CD4-positive, alpha-beta T cell (primary cell): ENCODE measurements at places on chromosomes 7 and 10.

DNA sequence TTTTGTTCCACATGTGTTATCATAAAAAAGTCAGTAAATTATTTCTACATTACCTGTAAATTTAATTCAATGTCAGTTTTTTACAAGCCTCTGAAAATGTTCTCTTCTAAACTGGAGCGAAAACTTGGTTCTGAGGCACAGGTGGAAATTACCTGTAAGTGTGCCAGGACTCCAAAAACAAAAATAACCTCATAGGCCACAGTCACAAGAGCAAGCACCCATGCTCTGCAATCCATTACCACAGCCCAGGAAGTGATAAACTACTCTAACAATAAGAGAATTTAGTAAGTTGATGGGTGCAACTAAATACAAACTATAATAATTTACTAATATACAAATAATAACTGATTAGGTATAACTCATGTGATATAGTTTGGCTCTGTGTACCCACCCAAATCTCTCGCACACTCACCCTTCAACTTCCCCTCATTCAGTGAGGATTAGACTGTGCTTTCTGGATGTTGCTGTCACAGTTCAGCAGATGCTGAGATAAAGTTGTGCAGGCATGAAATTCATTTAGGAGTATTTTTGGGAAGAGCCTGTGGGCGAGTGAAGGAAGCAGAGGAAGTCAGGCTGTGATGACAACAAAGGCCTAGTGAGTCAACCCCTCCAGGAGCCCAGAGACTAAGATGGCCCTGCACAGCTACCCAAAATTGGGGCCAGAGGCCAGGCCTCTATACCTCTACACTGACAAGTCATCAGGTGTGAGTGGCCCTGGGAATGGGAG is 16.3 kb upstream of the GIMAP6 start:
- H3K4me1 ChIP-seq = peaks cover 23% of the 10 kb centered on the region
- no peaks in the 10 kb centered on the region for H3K36me3 ChIP-seq
- no peak overlapping the region for H3K4me3 ChIP-seq
- peak overlapping the region; percentile 27 for H3K27ac ChIP-seq

DNA sequence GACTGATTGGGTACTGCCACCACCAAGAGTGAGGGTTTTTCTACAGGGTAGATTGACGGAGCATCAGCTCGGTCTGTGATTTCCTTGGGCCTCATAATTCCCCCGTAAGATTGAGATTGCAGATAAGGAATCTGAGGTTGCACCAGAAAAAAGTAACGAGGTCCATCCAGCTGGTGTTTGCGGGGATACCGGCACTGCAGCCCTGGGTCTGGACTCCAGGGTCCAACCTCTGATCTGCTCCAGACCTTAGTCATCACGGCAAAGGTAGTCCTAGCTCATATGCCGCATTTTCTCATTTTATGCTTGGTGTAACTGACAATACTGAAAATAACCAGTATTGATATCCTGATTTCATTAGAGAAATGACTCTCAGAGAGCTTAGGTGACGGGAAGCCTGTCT is 3.9 kb downstream of the CARD11 start:
- peaks cover 73% of the 10 kb centered on the region for H3K4me1 ChIP-seq
- H3K36me3 ChIP-seq = peaks cover 18% of the 10 kb centered on the region
- no peaks in the 10 kb centered on the region for H3K27me3 ChIP-seq
- H3K4me3 ChIP-seq = no peak overlapping the region
- DNase-seq = no peak
- H3K27ac ChIP-seq = no peak overlapping the region

DNA sequence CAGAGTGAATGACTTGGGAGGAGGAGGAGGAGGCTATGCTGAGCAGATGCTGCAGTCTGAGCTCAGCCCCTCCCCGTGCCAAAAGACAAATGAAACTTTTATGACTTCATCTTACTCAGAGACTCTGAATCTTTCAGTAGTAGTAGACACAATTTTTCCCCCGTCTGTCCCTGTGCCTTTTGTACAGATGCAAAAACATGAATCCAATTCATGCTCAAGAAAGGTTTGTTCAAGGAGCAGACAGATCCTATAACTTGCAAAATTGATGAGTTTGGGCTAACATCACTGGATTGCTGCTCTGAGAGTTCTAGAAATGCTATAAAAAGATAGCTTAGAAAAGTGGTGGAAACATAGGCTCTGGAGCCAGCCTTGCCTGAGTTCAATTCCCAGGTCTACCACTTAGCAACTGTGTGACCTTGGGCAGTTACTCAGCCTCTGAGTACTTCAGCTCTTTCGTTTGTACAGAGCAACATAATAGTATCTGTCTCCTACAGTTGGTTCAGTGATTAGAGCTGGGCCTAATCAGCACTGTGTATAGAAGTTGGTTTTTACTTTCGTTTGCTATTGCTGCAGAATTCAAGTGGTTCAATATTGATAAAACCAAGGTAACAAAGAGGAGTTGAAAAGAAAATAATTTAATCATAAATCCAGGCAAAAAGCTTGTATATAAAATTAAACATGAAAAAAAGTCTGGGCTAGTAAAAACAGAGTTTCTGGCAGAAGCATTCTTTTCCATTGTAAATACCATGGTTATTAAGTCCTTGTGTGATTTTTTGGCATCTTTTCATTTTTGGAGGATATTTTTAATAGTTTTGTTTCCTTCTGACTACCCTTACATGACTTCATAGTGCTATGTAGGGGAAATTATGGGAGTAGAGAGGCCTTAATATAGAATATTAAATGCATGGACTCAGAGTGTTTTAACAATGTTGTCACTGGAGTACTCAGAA is 174.2 kb upstream of the ZNF32 start:
- no peaks in the 10 kb centered on the region for H3K27me3 ChIP-seq
- no peaks in the 10 kb centered on the region for H3K36me3 ChIP-seq
- peaks cover 18% of the 10 kb centered on the region for H3K4me1 ChIP-seq
- no peak for DNase-seq
- no peak overlapping the region for H3K4me3 ChIP-seq

DNA sequence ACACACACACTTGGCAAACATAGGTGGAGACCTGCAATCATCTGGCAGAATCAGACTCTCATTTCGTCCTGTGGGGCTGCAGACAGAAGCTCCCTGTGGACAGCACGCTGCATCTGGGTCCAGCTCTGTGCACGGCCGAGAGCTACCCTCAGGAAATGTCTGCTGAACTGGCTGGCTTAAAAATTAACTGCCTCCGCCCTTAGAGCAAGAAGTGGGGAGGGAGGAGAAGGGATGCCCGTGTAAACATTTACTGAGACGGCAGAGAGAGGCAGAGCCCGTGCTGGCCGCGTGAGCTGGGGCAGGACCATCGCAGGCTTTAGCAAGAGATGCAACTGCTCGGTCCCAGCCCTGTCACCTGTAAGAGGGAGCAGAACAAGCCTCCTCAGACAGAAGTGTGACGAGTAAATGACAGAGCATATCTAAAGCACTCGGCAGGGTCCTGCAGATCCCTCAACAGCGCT is 81.8 kb downstream of the TNS3 start:
- no peaks in the 10 kb centered on the region for H3K27me3 ChIP-seq
- no peaks in the 10 kb centered on the region for H3K36me3 ChIP-seq
- no peak overlapping the region for H3K4me3 ChIP-seq
- H3K4me1 ChIP-seq = peaks cover 2% of the 10 kb centered on the region
- DNase-seq = no peak

GRCh38 chr7:151992375-151992774 is 33.1 kb upstream of the GALNT11 start:
- no peaks in the 10 kb centered on the region for H3K27me3 ChIP-seq
- H3K36me3 ChIP-seq = no peaks in the 10 kb centered on the region
- no peak overlapping the region for H3K27ac ChIP-seq

DNA sequence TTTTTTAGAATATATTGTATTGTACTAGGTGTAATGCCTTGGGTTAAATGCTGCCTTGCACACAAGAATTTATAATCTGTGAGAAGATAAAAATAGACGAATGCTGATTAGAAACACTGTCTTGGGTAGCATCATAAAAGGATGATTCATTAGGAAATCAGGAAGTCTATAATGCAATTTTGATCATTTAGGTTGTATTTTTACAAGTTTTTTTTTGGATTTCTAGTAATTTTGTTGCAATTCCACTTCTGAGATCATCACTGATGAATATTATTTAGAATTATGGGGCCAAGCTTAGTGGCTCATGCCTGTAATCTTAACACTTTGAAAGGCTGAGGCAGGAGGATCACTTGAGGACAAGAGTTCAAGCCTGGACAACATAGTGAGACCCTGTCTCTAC is 29.6 kb downstream of the WBP1L start:
- no peak overlapping the region for H3K4me3 ChIP-seq
- H3K4me1 ChIP-seq = peaks cover 34% of the 10 kb centered on the region
- H3K27ac ChIP-seq = no peak overlapping the region
- peaks cover 11% of the 10 kb centered on the region for H3K36me3 ChIP-seq
- no peaks in the 10 kb centered on the region for H3K27me3 ChIP-seq

- no peaks in the 10 kb centered on the region for H3K27me3 ChIP-seq
- H3K27ac ChIP-seq = no peak overlapping the region
- no peaks in the 10 kb centered on the region for H3K4me1 ChIP-seq
- no peak for DNase-seq
- no peaks in the 10 kb centered on the region for H3K36me3 ChIP-seq
These were observed 79.3 kb downstream of the CSTF2T start for GRCh38 chr10:51620131-51620530.

DNA sequence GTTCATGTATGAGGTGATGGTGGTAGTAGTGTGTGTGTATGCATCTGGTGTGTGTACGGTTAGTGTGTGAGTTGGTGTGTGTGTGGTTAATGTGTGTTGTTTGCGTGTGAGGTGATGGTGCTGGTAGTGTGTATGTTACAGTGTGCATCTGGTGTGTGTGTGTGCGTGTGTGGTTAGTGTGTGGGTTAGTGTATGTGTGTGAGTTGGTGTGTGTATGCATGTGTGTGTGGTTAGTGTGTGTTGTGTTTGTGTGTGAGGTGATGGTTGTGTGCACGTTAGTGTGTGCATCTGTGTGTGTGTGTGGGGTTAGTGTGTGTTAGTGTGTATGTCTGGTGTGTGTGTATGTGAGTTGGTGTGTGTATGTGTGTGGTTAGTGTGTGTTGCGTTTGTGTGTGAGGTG is 153.0 kb downstream of the ACTR3B start:
- no peak overlapping the region for H3K27ac ChIP-seq
- H3K27me3 ChIP-seq = no peaks in the 10 kb centered on the region
- no peak overlapping the region for H3K4me3 ChIP-seq
- H3K4me1 ChIP-seq = no peaks in the 10 kb centered on the region

DNA sequence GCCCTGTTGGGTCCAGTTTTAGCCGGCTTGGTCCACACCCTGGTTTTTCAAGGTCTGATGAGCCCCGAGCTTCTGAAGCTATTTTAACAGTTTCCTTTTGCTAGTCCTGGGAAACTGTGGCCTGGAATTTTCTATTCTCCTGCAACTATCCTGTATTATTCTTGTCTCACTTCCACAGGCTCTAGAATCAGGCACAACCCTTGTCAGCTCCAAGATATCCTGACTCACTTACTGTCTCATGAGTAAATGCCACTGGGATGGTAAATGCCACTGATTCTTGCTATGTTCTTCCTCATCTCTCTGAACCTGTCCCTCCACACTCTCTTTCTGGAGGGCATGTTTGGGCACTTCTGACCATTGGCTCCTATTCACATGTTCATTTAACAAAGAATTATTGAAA is 611.5 kb upstream of the IGFBP3 start:
- H3K27me3 ChIP-seq = no peaks in the 10 kb centered on the region
- no peak overlapping the region for H3K4me3 ChIP-seq
- DNase-seq = no peak
- H3K27ac ChIP-seq = no peak overlapping the region

- H3K27ac ChIP-seq = no peak overlapping the region
- H3K4me1 ChIP-seq = no peaks in the 10 kb centered on the region
- DNase-seq = no peak
- H3K36me3 ChIP-seq = no peaks in the 10 kb centered on the region
- H3K4me3 ChIP-seq = no peak overlapping the region
These were observed 457.4 kb upstream of the TPK1 start for GRCh38 chr7:145293228-145293701.

DNA sequence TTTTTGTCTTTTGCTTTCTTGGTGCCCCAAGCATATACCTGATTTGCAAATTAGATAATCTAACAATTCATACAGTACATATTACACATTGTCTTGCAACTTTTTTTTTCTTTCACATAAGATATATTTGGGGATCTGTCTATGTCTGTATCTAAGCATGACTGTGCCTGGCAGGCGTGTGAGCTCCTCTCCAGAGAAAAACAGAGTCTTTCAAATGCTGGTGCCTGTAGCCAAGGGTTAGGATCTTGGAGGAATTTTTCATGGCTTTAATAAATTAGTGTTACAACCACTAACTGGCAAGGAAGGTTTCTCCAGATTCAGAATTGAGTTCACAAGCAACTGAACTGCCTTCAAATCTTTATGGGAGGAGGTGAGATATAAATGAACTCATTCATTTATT is 14.8 kb upstream of the SLF2 start:
- no peaks in the 10 kb centered on the region for H3K36me3 ChIP-seq
- no peak overlapping the region for H3K27ac ChIP-seq
- DNase-seq = no peak
- peaks cover 4% of the 10 kb centered on the region for H3K27me3 ChIP-seq
- peaks cover 5% of the 10 kb centered on the region for H3K4me1 ChIP-seq
- H3K4me3 ChIP-seq = no peak overlapping the region

DNA sequence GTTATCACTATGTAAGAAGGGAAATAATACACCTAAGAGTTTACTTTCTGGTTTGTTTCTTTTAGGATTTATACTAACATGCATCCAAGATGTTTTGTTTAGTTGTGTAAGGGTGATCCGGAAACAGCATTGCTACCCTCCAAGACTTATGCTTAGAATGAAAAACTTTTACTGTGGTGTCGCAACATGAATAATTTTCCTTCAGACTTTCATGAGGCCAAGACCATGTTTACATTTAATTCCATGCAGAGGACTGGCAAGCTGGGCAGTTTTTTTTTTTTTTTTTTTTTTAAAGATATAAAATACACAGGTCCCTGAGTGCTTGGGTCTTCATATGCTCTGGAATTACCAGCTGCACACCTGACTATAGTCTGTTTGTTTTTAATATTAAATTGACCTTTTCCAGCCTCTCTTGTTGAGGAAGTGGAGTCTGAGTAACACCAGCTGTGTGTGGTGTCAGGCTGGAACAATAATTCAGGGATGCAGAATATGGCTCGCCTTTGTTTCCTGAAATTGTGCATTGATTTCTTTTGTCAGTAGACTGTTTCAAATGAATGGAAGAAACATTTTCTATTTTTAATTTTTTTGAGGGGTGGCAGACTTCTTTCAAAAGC is 81.7 kb downstream of the ST7 start:
- H3K4me1 ChIP-seq = no peaks in the 10 kb centered on the region
- no peak overlapping the region for H3K27ac ChIP-seq
- no peaks in the 10 kb centered on the region for H3K36me3 ChIP-seq
- no peak for DNase-seq

DNA sequence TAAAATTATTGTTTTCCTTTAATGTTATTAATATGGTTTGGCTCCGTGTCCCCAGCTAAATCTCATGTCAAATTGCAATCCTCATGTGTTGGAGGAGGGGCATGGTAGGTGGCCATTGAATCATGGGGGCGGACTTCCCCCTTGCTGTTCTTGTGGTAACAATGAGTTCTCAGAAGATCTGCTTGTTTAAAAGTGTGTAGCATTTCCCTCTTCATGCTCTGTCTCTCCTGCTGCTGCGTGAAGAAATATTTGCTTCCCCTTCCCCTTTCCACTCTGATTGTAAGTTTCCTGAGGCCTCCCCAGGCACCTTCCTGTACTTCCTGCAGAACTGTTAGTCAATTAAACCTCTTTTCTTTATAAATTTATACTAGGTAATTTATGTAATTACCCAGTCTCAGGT is 27.5 kb downstream of the VIM start:
- H3K4me3 ChIP-seq = no peak overlapping the region
- H3K27ac ChIP-seq = no peak overlapping the region
- H3K27me3 ChIP-seq = no peaks in the 10 kb centered on the region
- DNase-seq = no peak
